ENCODE measurements at places on chromosomes 2 and 18. TPM values are rescaled to one million over a fixed set of nuclear protein-coding genes. Genes with fewer than 3 reads are reported as not detected.

GRCh38 chr18:28193177-28193778, 16.3 kb upstream of the CDH2 start:
- no peak overlapping the region for H3K4me3 ChIP-seq
- DNase-seq, result no peak
- H3K27ac ChIP-seq, result no peak overlapping the region
- H3K36me3 ChIP-seq, result no peaks in the 10 kb centered on the region

GRCh38 chr2:83323038-83323437, 1136.0 kb downstream of the SUCLG1 start:
- no peak overlapping the region for H3K27ac ChIP-seq
- H3K4me3 ChIP-seq, result no peak overlapping the region
- no peak for DNase-seq
- no peaks in the 10 kb centered on the region for H3K36me3 ChIP-seq

DNA sequence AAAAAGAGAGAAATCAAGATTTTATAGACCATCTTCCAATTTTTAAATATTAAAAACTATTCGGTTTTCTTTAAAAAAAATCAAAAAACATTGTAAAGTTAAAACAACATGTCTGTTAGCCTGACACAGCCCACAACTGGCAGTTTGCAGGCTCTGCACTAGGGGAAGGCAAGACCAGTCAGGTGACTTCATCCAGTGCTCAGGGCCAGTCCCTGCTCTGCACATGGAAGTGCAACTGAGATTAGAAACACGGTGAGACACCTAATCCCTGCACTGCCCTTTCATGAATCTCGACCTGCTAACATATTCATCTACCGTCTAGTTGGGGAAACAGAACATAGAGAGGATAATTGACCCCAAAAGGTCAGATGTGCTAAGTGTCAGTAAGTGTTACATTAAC, 135.2 kb downstream of the BARD1 start:
- no peaks in the 10 kb centered on the region for H3K4me1 ChIP-seq
- no peak overlapping the region for H3K4me3 ChIP-seq
- no peaks in the 10 kb centered on the region for H3K36me3 ChIP-seq
- no peaks in the 10 kb centered on the region for H3K27me3 ChIP-seq
- DNase-seq, result no peak
- H3K27ac ChIP-seq, result no peak overlapping the region

DNA sequence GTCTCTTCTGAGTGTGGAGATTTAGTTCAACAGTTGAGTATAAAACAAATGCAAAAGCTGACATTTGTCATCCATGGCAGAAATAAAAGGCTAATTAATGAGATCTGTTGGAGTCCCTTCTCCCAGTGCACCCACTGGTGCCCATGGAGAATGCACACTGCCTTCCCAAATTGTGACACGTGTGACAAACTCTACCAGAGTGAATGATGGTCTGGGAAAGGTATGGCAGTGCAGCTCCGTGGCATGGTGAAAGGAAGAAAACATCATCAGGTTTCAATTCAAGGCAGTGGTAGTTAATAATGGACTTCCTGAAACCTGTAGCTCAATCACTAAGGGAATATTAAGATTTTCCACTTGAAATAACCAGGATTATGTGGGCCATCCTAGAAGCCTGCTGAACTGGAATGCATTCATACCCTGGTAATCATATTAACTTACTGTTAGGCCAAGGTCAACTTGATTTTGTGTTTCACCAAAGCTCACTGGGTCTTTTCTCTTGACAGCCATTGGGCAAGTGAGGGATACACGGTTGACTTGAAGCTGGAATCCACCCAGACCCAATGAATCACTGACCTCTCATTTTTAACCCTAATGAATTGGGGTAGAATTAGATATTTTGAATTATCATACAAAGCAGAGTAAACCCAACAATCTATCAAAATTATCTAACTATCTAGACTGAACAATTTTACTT, 167.6 kb downstream of the AFF3 start:
- H3K27me3 ChIP-seq, result no peaks in the 10 kb centered on the region
- no peak overlapping the region for H3K4me3 ChIP-seq
- no peaks in the 10 kb centered on the region for H3K36me3 ChIP-seq
- H3K27ac ChIP-seq, result no peak overlapping the region
- no peak for DNase-seq

DNA sequence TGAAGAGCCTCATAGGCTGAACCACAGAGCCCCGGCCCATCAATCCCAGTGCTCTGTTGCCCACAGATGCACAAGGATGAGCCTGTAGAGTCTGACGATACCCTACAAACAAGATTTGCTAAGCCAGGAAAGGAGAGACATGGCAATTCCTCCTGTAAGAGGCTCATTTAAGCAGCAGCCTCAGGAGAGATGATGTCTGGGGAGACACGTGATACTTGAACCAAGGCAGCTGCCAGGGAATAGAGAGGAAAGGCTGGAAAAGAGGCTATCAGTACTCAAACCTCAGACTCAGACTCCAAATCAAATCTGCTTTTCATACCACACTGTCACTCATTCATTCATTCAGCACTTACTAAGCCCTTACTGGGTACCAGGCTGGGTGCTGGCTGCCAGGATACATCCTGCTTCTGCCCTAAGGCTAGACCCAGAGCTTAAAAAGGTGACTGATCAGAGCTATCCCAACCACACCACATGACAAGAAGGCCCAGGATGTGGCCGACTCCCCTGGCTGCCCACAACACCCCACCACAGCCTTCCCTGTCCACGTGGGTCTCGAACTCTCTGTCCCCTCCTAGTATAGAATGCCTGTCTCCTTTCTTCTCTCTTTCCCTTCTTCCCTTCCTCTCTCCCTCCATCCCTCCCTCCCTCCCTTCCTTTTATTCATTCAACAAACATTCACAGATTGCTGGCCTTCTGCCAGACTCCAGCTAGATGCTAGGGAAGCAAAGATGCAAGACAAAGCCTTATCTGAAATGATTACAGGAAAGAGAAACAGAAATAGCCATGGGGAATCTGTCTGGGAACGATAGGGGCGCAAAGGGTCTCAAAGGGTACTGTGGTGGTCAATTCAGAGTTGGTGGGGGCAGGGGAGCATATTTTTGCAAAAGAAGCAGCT, 23.4 kb upstream of the KCNK3 start:
- H3K4me3 ChIP-seq, result no peak overlapping the region
- DNase-seq, result no peak
- H3K36me3 ChIP-seq, result no peaks in the 10 kb centered on the region
- no peak overlapping the region for H3K27ac ChIP-seq
- peaks cover 29% of the 10 kb centered on the region for H3K27me3 ChIP-seq
- no peaks in the 10 kb centered on the region for H3K4me1 ChIP-seq

Gene SKOR2
- polyA plus RNA-seq, result not detected

Gene HOXD10
- not detected for polyA plus RNA-seq

- no peaks in the 10 kb centered on the region for H3K27me3 ChIP-seq
- peak; percentile 27 for DNase-seq
- H3K4me1 ChIP-seq, result peaks cover 10% of the 10 kb centered on the region
- no peak overlapping the region for H3K4me3 ChIP-seq
- H3K27ac ChIP-seq, result no peak overlapping the region
Observed at GRCh38 chr2:99636144-99637034, 146.6 kb upstream of the REV1 start.

Gene TRABD2A
- polyA plus RNA-seq, result 24.7 TPM

- no peaks in the 10 kb centered on the region for H3K4me1 ChIP-seq
- no peak overlapping the region for H3K4me3 ChIP-seq
- no peak overlapping the region for H3K27ac ChIP-seq
- no peaks in the 10 kb centered on the region for H3K27me3 ChIP-seq
- H3K36me3 ChIP-seq, result no peaks in the 10 kb centered on the region
- peak; percentile 35 for DNase-seq
Observed at GRCh38 chr2:145692971-145693478, 1173.1 kb upstream of the ZEB2 start.

GRCh38 chr2:160522951-160523710, 29.5 kb upstream of the RBMS1 start:
- H3K27ac ChIP-seq, result no peak overlapping the region
- H3K4me3 ChIP-seq, result no peak overlapping the region
- no peak for DNase-seq

DNA sequence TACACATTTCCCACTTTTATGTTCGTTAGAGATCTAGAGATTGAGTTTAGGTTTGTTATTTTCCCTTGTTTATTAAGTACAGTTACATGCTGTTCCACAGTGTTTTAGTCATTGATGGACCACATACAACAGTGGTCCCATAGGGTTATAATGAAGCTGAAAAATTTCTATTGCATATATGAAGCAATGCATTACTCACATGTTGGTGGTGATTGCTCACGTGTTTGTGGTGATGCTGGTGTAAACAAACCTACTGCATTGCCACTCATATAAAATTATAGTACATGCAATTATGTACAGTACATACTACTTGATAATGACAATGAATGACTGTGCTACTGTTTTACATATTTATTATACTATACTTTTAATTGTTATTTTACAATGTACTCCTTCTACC, 51.0 kb upstream of the NXPH2 start:
- no peaks in the 10 kb centered on the region for H3K27me3 ChIP-seq
- H3K4me1 ChIP-seq, result no peaks in the 10 kb centered on the region
- no peak for DNase-seq
- H3K36me3 ChIP-seq, result no peaks in the 10 kb centered on the region
- no peak overlapping the region for H3K4me3 ChIP-seq
- H3K27ac ChIP-seq, result no peak overlapping the region

DNA sequence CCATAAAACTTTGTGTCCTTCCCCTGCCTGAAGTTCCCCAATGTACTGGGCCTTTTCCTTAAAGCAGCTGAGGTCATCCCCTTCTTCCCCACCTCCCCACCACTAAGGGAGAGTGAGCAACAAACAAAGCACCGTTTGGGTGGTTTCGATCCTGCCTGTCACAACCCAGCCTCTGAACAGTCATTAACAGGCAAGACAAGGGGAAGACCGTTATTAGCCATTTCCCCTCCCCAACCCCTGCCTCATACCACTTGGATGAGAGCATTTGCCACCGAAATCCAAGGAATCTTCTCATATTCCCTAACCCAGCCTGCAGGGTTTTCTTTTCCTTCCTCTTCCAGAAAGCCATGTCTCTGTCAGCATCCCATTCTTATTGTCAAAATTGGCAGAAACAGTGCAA, 65.6 kb downstream of the STRADB start:
- H3K4me1 ChIP-seq, result no peaks in the 10 kb centered on the region
- H3K27ac ChIP-seq, result no peak overlapping the region
- no peaks in the 10 kb centered on the region for H3K36me3 ChIP-seq
- DNase-seq, result no peak

- H3K36me3 ChIP-seq, result no peaks in the 10 kb centered on the region
- no peak for DNase-seq
- no peak overlapping the region for H3K4me3 ChIP-seq
Observed at GRCh38 chr2:11097038-11097720, 58.1 kb upstream of the SLC66A3 start.

DNA sequence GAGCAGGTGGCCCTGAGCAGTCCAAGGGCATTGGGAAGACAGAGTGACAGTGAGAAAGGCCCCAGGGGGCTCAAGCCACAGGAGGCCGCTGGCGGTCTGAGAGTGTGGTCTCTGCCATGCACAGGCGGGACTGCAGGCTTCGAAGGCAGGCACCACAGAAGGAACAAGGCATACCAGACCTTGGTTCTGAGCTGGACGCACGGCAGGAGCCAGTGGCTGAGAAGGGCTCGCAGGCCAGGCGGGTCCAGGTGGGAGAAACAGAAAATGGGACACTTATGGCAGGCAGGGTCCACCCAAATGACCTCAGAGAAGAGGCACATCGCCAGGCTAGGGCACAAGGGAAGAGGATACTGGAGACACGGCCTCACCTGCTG, 14.9 kb downstream of the HJURP start:
- no peak overlapping the region for H3K4me3 ChIP-seq
- DNase-seq, result no peak
- H3K27ac ChIP-seq, result no peak overlapping the region
- no peaks in the 10 kb centered on the region for H3K27me3 ChIP-seq
- H3K36me3 ChIP-seq, result peaks cover 70% of the 10 kb centered on the region

- H3K27me3 ChIP-seq, result no peaks in the 10 kb centered on the region
- DNase-seq, result no peak
- no peak overlapping the region for H3K27ac ChIP-seq
- no peaks in the 10 kb centered on the region for H3K36me3 ChIP-seq
- peaks cover 13% of the 10 kb centered on the region for H3K4me1 ChIP-seq
Observed at GRCh38 chr2:96687711-96688640, 45.4 kb downstream of the FER1L5 start.

Gene PKP4
- 101 TPM for polyA plus RNA-seq

- H3K27ac ChIP-seq, result no peak overlapping the region
- H3K4me3 ChIP-seq, result no peak overlapping the region
- DNase-seq, result no peak
Observed at GRCh38 chr2:63851691-63852311, 10.1 kb downstream of the UGP2 start.

GRCh38 chr2:181581534-181581933, 75.4 kb downstream of the CERKL start:
- no peaks in the 10 kb centered on the region for H3K36me3 ChIP-seq
- H3K4me3 ChIP-seq, result no peak overlapping the region
- no peak for DNase-seq
- H3K27me3 ChIP-seq, result no peaks in the 10 kb centered on the region
- no peak overlapping the region for H3K27ac ChIP-seq

GRCh38 chr18:56233595-56233994, 404.8 kb downstream of the TXNL1 start:
- no peak overlapping the region for H3K4me3 ChIP-seq
- H3K27ac ChIP-seq, result no peak overlapping the region
- no peak for DNase-seq
- no peaks in the 10 kb centered on the region for H3K4me1 ChIP-seq
- no peaks in the 10 kb centered on the region for H3K27me3 ChIP-seq

DNA sequence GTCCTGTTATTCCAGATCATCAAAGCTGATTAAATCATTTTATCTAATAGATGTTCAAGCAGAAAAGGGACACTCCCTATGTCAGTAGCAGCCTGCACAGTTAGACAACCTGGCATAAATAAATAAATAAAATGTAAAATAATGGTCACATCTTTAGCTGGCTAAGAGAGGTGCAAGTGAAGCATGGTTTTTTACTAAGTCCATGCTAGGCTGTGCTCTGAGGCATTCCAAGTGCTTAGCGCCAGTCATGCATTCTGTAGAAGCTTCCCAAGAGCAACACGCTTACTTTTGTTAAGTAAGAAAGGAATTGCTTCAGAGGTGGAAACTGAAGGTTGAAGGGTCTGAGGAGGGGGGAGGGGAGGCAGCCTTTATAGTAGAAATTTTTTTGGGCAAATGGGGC, 351.2 kb downstream of the CDH2 start:
- H3K27me3 ChIP-seq, result no peaks in the 10 kb centered on the region
- no peaks in the 10 kb centered on the region for H3K36me3 ChIP-seq
- H3K27ac ChIP-seq, result no peak overlapping the region
- no peaks in the 10 kb centered on the region for H3K4me1 ChIP-seq

DNA sequence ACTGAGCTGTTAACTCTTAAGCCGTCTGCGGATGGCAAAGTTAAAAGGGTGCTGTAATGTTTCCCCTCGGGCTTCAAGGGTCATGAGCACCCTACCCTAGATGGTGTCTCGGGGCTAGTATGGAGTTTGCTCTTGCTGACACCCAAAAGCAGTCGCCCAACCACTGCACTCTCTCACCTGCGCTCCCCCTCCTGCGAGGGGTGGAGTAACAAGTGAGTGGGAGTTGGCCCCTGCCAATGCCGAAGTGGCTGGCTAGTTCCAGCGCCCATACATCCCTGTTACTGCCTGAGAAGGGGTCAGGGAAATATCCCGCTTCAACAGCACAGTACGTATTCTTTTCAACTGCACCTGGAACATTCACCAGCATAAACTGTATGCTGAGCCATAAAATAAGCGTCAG, 47.5 kb downstream of the FAM117B start:
- no peaks in the 10 kb centered on the region for H3K4me1 ChIP-seq
- no peaks in the 10 kb centered on the region for H3K36me3 ChIP-seq
- no peak for DNase-seq
- H3K27ac ChIP-seq, result no peak overlapping the region
- no peak overlapping the region for H3K4me3 ChIP-seq

- H3K36me3 ChIP-seq, result no peaks in the 10 kb centered on the region
- no peak for DNase-seq
Observed at GRCh38 chr2:234997389-234997788, 45.6 kb downstream of the SH3BP4 start.

Data from left lung (tissue), 14 donors.